ENCODE measurements at places on chromosomes 5 and 9. TPM values are rescaled to one million over a fixed set of nuclear protein-coding genes. Genes with fewer than 3 reads are reported as not detected.

GRCh38 chr5:64918083-64918482, 149.4 kb downstream of the CWC27 start:
- DNase-seq, result no peak

Gene UAP1L1
- 2.0 TPM for total RNA-seq

GRCh38 chr9:74496406-74496805, 729 bp upstream of the RORB start:
- DNase-seq, result no peak

Gene HRH2
- total RNA-seq, result 0.23 TPM

GRCh38 chr9:118230329-118230728, 526.1 kb downstream of the TLR4 start:
- DNase-seq, result no peak

GRCh38 chr9:113582698-113583200, 119.2 kb downstream of the RGS3 start:
- DNase-seq, result no peak

Gene CD74
- total RNA-seq, result 384 TPM

- DNase-seq, result no peak
These were observed 6.3 kb downstream of the C5orf15 start for GRCh38 chr5:133962131-133962530.

GRCh38 chr5:136133922-136134379, 1.3 kb downstream of the SMAD5 start:
- DNase-seq, result no peak

Gene SLC45A2
- total RNA-seq, result not detected

Gene SLC27A6
- 4.8 TPM for total RNA-seq

- no peak for DNase-seq
These were observed 4.8 kb upstream of the HOMER1 start for GRCh38 chr5:79518718-79519117.

Gene SPINK13
- total RNA-seq, result 2.2 TPM

Gene RNF183
- 1.3 TPM for total RNA-seq

DNA sequence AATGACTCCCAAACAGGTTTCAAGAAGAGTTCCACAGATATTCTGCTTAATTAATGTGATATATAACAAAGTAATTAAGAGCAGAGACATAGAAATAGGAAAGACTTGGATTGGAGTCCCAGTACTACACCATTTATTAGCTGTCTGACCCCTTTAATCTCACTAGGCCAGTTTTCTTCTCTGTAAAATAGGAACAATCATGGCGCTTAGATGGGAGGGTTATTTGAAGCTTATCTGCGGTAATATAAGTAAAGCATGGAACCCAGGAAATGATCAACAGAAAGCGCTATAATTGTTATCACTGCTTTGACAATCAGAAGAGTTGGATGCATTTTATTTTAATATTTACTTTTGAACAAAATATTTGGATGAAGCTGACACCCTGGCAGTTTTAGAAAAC, 71.3 kb upstream of the IFNE start:
- no peak for DNase-seq

DNA sequence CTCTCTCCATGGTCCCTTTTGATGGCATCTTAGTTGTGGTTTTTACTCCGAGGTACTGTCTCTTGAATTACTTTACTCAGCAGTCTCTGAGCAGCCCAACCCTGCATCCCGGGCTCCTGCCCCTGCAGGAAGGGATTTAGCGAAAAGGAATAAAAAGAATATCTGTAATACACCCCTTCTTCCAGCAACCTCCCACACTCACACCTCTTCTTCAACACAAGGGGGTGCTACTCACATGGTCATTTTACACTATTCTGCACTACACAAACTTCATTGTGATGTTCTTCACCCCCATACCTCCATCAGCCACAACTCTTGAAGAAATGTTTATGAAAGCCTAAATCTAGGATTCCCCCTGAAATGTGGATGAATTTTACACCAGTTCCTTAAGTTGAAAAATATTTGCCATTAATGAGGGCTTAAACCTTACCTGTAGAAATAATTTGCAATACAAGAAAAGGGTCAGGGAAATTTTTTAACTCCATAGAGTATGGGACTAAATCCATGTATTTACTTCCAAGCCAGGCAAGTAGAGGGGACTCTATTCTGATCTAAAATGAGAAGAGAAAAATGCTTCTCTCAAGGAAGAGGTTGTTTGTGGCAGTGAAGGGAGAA, 26.0 kb downstream of the TPD52L3 start:
- no peak for DNase-seq

Gene IL13
- not detected for total RNA-seq

DNA sequence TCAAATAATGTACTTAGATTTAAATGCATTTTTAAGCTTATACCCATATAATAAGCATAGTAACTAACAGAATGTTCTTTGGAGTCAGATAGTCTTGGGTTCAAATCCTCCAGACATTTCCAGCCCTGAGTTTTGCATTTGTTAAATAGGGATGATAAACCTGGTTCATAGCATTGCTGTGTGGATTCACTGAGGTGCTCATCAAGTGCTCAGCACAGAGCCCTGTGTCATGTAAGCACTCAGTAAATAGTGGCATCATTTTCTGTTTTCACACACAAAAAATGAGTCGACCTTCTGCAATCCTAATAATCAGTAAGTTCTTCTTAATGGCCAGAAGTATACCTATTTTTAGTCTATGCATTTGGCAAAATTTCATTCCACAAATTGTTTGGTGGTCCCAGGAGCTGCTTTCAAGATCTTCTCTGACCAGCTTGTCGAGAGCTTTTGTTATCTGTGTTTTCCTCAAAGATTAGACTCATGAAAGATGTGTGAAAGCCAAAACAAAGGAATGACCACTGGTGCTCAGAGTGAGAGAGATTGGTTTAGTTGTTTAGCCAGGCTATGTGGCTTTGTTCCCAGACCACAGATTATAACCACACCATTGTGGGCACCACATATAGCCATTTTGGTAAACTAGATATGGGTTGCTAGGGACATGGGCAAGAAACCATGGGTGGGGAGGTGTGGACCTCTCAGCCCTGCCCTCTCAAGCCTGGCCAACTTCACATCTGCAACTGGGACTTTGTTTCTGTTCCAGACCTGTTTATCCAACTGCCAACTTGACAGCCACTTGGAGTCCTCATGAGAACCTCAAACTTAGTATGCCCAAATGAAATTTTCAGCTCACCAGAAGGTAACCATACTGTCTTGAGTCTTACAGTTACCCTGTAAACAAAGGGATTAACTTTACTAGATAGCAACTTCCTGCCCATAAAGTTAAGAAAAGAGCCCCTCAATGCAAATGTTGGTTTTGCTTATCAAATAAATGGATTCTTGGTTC, 45.0 kb downstream of the DOCK8 start:
- DNase-seq, result no peak

- no peak for DNase-seq
These were observed 9.8 kb upstream of the GLE1 start for GRCh38 chr9:128494746-128495129.

GRCh38 chr9:34572092-34572491, 17.4 kb downstream of the CNTFR start:
- no peak for DNase-seq

GRCh38 chr5:117645400-117645799, 1070.8 kb upstream of the SEMA6A start:
- no peak for DNase-seq

GRCh38 chr5:142671266-142671665, 14.6 kb downstream of the FGF1 start:
- DNase-seq, result no peak

DNA sequence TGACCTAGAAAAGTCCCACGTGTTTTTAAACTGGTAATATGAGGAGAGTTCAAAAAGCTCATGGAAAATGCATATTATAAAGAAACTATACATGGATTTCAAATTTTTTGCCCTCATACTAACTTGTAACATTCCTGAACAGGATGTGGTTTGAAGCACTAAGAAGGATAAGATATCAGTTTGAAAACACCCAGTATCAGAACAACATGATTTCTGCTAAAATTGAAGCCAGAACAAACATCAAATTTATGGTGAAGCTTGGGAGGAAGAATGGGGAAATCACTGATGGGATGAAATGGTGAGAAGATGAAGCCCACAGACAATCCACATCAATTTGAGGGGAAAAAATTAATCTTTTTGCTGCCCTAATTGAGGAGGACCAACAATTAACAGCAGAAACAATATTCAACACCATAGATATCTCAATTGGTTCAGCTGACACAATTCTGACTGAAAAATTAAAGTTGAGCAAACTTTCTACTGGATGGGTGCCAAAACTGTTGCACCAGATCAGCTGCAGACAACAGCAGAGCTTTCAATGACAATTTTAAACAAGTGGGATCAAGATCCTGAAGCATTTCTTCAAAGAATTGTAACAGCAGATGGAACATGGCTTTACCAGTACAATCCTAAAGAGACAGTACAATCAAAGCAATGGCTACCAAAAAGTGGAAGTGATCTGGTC, 113.2 kb upstream of the SNX2 start:
- DNase-seq, result peak; percentile 35

GRCh38 chr9:131697097-131697496, 42.8 kb downstream of the RAPGEF1 start:
- peak; percentile 64 for DNase-seq

GRCh38 chr5:584216-584615, 27.9 kb upstream of the CEP72 start:
- DNase-seq, result no peak

DNA sequence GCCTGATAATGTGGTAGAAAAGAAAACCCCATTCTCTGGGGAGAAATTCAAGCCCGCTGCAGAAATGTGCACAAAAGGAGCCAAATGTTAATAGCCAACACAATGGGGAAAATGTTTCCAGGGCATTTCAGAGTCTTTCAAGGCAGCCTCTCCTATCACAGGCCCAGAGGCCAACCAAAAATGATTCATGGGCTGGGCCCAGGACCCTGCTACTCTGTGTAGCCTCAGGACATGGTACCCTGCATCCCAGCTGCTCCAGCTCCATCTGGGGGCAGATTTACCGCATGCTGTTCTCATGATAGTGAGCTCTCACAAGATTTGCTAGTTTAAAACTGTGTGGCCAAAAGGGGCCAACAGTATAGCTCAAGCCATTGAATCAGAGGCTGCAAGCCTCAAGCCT, 41.1 kb downstream of the RAPGEF6 start:
- no peak for DNase-seq

Gene PDLIM7
- total RNA-seq, result 192 TPM

GRCh38 chr5:4987431-4987830, 152.7 kb upstream of the ADAMTS16 start:
- no peak for DNase-seq

GRCh38 chr5:159514229-159514810, 184.0 kb upstream of the IL12B start:
- DNase-seq, result no peak

Gene SLC34A3
- total RNA-seq, result not detected

Gene RPL7A
- total RNA-seq, result 5,253 TPM

Gene PDLIM4
- 33.8 TPM for total RNA-seq

DNA sequence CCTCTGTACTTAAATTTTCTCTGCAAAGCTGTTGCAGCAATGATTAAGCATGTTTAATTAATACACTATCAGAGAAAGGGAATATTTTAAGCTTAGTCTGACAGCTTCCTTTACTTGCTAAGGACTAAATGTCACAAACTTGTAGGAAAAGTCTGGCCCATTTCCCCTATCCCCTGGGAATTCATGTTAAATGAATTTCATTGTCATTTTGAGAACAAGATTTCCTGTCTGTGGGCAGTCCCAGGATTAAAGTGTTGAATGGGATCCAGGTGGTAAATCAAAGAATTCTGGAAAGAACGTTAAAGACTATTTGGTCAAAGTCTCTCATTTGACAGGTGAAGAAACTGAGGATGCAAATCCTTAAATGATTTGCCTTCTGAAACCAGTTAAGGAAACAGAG, 214.8 kb downstream of the MPDZ start:
- no peak for DNase-seq

- peak; percentile 29 for DNase-seq
These were observed 55.9 kb upstream of the BARX1 start for GRCh38 chr9:94010980-94011533.

DNA sequence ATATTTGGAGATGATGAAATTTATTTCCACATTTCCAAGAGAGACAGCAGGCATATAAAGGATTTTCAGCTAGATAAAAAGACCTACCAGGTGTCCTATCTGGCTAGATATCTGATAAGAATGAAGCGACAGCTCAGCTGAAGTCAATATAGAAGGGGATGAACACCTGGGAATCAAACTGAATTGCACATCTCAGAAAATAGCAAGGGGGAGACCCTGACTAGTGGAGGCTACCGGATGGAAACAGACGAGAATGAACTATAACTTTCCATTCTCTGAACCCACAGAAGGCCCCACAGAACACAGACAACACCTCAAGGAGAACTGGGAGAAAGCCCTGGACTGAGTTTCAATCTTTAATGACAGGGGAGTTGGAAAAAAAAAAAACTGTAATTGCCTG, 51.1 kb downstream of the CPLANE1 start:
- no peak for DNase-seq

- no peak for DNase-seq
These were observed 244.5 kb downstream of the NR2F1-AS1 start for GRCh38 chr5:93336330-93337110.

Gene ITGA2
- total RNA-seq, result 2.9 TPM

DNA sequence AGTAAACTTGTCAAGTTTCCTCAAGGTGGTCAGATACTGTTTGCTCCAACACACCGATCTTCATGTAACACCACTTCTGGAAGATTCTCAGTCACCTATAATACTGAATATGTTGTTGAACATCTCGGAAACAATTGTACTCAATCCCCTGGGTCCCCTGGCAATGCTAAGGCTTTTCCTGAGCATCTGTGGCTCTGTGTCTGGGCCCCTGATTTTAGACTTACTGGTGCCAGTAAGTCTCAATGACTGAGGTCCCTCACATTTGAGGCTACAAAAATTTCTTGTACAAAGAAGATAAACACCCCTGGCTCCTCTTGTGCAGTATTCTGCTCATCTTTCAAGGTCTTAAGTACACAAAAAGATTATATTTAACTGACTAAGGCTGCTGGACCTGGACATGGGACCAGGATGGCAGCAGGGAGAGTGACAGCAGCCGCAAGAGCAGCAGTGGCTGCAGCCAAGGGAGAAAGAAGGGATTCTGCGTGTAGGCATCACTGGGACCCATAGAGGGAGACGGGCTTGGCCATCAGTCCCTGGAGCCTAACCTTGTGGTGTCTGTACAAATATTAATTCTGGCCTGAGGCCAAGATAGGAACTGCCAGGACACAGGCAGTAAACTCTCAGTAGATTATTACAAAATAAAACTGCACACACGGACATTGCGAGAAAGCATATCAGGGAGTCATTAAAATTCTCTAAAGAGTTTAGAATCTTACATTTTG, 49.0 kb upstream of the TNPO1 start:
- DNase-seq, result no peak

Gene DMRT3
- not detected for total RNA-seq

GRCh38 chr9:95167998-95168397, 149.5 kb downstream of the FANCC start:
- DNase-seq, result no peak

Gene FYB1
- total RNA-seq, result 2.6 TPM

GRCh38 chr9:121373011-121373729, 3.1 kb upstream of the STOM start:
- DNase-seq, result no peak

GRCh38 chr5:39599721-39600431, 175.1 kb upstream of the DAB2 start:
- DNase-seq, result no peak

Measured in ovary (tissue), 10 donors.